ENCODE measurements at places on chromosomes 11 and 22. TPM values are rescaled to one million over a fixed set of nuclear protein-coding genes. Genes with fewer than 3 reads are reported as not detected.

DNA sequence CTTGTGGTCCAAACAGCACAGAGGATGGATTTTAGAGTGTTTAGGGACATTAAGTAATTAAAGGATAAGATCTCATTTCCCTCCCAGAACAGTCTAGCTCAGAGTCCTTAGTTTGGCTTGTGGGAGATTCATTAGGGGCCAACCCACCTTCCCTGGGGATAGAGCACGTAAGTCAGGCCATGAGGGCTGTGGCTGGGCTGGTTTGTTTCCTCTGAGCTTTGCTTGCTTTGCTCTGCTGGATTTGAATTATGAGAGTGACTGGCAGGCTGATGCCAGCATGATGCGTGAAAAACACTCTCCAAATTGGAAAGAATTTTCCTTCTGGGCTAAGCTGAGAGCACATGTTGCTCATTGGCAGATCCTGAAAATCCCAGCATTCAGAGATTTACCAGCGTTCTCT, 84.7 kb upstream of the HEPHL1 start:
- peaks cover 64% of the 10 kb centered on the region for H3K4me1 ChIP-seq
- no peak overlapping the region for H3K4me3 ChIP-seq
- peak overlapping the region; percentile 72 for H3K27ac ChIP-seq
- DNase-seq = peak; percentile 45

DNA sequence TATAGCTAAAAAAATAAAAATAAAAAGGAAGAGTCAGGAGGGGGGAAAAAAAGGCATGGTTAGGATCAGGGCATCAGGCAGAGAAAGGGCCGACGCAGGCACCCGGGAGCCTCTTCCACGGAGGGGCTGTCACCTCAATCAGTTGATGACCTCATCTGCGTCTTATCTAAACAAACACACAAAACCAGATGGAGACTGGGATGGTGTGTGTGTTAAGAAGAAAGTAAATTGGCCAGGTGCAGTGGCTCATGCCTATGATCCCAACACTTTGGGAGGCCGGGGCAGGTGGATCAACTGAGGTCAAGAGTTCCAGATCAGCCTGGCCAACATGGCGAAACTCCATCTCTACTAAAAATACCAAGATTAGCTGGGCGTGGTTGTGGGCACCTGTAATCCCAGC, 63.6 kb downstream of the DHCR7 start:
- H3K27ac ChIP-seq = no peak overlapping the region
- H3K36me3 ChIP-seq = no peaks in the 10 kb centered on the region
- no peak for DNase-seq
- H3K4me3 ChIP-seq = no peak overlapping the region
- peaks cover 68% of the 10 kb centered on the region for H3K27me3 ChIP-seq

GRCh38 chr22:50153056-50153755, 17.3 kb upstream of the PANX2 start:
- no peaks in the 10 kb centered on the region for H3K36me3 ChIP-seq
- no peak for DNase-seq
- H3K27ac ChIP-seq = no peak overlapping the region
- H3K4me1 ChIP-seq = no peaks in the 10 kb centered on the region
- no peaks in the 10 kb centered on the region for H3K27me3 ChIP-seq

Gene FZD4
- 17.7 TPM for total RNA-seq

- DNase-seq = no peak
- H3K4me1 ChIP-seq = no peaks in the 10 kb centered on the region
- H3K27me3 ChIP-seq = peaks cover 18% of the 10 kb centered on the region
- H3K4me3 ChIP-seq = no peak overlapping the region
- no peaks in the 10 kb centered on the region for H3K36me3 ChIP-seq
- no peak overlapping the region for H3K27ac ChIP-seq
These were observed 51.7 kb downstream of the TSPAN18 start for GRCh38 chr11:44778195-44779100.

DNA sequence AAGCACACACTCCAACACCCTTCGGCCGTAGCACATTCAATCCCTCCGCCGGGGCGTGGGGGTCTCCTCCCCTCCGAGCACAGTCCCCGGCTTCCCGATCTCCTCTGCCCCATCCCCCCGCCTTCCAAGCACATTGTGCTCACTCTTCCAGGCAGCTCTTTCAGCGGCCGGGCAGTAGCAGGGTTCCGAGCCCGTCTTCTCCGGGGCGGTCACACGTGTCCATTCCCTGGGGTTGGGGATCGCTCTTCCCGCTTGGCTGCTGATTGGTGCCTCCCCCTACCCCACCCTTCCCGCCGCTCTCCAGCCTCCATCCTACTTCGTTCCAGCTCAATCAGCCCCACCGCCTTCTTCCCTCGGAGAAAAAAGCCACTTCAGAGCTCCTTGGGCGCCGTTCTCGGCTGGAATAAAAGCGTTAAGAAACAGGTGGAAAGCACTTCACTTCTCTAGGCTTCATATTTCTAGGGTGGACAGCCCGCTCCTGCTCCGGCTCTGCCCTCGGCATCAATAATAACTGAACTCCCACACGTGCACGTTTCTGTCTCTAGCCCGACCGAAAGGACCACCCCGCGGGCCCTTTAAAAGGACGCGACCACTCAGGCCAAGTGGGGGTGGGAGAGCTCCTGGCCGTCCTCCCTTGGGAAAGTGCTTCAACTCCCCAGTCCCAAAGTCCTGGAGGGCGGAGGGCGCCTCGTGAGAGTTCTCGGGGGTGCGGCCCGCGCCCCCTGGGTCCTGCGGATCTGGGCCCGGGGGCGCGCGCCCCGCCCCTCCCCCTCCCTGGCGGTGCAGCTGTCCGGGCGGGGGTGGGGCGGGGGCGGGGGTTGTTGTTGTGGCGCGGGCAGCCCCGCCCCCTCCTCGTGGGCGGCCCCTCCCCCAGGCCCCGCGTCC, 464 bp upstream of the CECR2 start:
- DNase-seq = no peak
- no peak overlapping the region for H3K27ac ChIP-seq
- H3K4me3 ChIP-seq = no peak overlapping the region
- H3K27me3 ChIP-seq = peaks cover 67% of the 10 kb centered on the region

All from PC-3 (cell line).